ENCODE measurements at places on chromosomes 2 and 18.

DNA sequence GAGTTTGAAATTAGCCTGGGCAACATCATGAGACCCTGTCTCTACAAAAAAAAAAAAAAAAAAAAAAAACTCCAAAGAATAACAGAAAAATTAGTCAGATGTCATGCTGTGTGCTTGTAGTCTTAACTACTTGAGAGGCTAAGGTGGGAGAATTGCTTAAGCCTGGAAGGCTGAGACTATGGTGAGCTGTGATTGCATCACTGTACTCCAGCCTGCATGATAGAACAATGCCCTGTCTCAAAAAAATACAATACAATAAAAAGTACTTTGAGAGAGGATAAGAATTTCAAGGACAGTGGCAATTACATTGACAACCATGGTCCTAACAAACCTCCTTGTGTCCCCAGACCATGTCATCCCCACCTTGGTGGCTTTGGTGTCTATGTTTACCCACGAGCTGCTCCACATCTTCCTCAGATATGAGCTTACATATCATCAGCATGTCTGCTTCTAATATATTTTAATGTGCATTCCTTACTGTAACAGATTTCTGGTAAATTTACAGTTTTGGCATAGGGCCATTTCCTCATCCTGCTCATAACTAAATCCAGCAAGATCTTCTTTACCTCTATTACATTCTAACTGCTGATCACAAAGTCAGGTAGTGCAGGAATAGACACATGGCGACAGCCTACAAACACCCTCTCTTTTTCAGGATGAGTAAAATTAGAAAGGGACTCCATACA lies 437.7 kb upstream of the HNRNPA3 start:
- no peak for DNase-seq

- no peak for DNase-seq
Measured at GRCh38 chr2:20141806-20142205, 83.1 kb downstream of the SDC1 start.

- DNase-seq: no peak
Measured at GRCh38 chr2:147231607-147232006, 613.2 kb upstream of the ACVR2A start.

DNA sequence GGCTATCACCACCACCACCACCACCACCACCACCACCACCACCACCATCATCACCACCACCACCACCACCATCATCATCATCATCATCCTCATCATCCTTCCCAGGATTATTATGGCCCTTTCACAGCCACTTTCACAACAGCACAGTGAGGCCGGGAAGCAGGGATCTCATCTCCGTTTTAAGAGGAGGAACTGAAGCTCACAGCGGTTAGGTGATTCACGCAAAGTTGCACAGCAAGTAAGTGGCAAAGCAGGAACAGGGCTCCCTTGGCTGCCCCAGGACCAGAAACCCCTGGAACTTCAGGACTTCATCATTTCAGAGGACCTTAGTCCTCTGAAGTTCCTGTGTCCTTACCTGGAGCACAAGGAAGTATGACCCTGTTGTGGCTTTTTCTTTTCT lies 26.8 kb downstream of the MRPL35 start:
- no peak for DNase-seq

DNA sequence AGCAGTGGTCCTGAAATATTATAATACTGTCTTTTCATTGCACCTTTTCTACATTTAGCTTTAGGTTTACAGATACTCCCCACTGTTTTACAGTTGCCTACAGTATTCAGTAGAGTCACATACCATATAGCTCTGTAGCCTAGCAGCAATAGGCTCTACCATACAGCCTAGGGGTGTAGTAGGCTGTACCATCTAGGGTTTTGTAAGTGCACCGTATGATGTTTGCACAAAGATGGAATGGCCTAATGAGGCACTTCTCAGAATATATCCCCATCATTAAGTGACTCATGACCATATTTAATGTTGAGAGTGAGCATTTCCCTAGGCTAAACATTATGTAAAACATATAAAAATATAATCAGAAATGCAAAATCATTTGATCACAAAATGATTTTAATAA lies 511.3 kb upstream of the RAB12 start:
- DNase-seq: no peak

DNA sequence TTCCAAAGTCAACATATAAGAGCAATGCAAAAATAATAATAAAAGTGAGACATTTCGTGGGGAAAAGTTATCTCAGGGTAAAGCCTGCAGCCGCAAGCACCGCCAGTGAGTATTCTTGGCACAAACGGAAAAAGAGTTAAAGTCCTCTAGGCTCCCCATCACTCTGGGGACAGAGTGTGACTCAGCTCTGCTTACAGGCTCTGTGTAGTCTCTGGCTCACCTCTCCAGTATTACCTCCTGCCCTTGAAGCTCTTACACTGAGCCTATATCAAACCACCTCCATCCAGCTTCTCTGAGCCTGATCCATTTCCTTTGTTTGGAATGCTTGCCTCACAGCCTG lies 55.5 kb downstream of the MTHFD2 start:
- no peak for DNase-seq

GRCh38 chr2:212532585-212532984 lies 6.0 kb downstream of the ERBB4 start:
- DNase-seq: no peak

- no peak for DNase-seq
Measured at GRCh38 chr18:42756214-42756613, 359.3 kb downstream of the RIT2 start.

GRCh38 chr2:183604065-183604464 lies 479.8 kb downstream of the NUP35 start:
- DNase-seq: no peak

DNA sequence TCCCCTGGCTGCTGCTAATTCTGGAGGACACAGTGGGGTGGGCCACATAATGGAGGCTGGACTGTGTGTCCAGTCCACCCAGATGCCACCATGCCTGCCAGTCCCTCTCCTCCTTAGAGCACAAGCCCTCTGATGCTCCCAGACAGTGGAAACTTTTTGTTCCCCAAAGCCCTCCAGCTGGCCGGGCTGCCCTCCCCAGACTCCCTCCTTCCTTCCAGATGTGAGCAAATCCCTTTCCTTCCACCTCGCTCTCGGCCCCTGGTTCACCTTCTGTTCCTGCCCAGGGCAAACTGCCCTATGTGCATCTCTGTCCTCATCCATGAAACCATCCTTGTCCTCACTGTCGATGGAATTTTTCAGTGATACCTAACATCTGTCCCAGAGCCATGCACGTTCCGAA lies 33.9 kb downstream of the LRRFIP1 start:
- DNase-seq: no peak

- no peak for DNase-seq
Measured at GRCh38 chr2:146561996-146562395, 1282.8 kb upstream of the ACVR2A start.

GRCh38 chr2:126894082-126894481 lies 4.6 kb upstream of the TEX51 start:
- no peak for DNase-seq

DNA sequence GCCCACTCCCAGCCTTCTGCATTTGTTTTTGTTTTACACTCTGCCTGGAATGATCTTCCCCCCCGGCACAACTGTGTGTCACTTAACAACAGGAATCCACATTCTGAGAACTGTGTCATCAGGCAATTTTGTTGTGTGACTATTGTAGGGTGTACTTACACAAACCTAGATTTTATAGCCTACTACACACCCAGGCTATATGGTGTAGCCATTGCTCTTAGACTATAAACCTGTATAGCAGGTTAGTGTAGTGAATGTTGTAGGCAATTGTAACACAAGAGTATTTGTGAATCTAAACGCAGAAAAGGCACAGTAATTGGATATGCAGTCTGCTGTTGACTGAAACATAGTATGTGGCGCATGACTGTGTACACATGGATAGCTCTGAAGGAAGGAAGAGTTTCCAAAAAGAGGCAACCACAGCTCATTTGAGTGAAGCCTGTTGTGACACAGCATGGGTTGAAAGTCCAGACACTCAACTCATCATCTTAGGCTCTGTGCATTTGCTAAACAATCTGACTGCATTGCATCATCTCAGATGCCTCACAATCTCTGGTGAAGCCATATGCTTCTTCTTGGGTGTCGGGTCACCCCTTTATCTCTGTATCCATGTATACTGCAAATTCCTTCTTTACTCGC lies 506.6 kb upstream of the SPHKAP start:
- no peak for DNase-seq

DNA sequence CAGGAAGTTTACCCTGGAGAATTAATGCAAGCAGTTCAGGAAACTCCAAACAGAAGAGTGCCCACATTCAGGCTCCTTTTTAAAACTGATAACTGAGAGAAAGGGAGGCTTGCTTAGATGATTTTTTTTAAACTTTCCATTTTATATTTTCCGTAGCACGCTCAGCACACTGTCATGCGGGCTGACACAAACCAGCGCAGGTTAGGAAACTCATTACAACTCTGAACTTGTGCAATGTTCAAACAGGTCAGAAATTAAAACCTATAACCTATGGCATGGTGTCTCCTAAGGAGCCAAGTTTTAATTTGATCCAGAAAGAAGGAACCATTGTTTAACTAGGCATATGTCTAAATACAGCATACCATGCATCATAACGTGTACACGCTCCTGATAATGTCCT lies 117.7 kb upstream of the SMIM21 start:
- no peak for DNase-seq

- peak; percentile 9 for DNase-seq
Measured at GRCh38 chr18:62881509-62882016, 166.2 kb downstream of the PHLPP1 start.

- no peak for DNase-seq
Measured at GRCh38 chr2:138018866-138019688, 54.8 kb downstream of the HNMT start.

DNA sequence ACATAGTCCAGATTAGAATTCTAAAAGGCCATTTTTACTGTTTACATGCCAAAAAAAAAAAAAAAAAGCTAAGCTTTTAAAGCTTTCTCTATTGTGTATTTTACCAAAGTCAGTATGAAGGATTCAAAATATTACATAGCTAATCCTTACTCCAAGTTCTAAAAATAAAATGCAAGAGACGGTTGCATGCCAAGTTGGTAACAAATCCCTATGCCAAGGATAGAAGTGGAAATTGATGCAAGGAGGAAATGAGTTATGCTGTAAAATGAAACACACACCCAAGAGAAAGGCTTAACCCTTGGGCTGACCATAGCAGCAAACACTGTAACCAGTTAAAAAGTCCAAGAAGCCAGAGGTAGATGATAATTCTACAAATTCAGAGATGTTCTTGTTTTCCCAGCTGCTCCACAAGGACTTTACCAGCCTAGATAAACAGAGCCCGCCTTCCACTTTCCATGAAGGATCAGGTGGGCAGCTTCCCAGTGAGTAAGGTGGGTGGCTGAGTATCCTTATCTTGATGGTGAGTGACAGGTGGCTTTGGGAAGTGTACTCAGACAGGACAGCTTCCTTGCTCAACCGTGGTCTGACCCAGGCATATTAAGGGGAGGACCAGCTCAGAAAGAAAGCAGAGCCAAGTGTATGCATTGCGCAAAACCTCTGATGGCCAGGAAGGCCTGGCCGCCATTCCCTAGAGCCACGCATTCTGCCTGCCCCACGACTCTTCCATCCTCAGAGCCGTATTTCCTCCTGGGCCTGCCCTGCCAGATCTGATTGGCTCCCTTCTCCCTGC lies 34.4 kb downstream of the ATP8B1 start:
- no peak for DNase-seq

- DNase-seq: no peak
Measured at GRCh38 chr2:29751390-29751789, 170.0 kb downstream of the ALK start.

DNA sequence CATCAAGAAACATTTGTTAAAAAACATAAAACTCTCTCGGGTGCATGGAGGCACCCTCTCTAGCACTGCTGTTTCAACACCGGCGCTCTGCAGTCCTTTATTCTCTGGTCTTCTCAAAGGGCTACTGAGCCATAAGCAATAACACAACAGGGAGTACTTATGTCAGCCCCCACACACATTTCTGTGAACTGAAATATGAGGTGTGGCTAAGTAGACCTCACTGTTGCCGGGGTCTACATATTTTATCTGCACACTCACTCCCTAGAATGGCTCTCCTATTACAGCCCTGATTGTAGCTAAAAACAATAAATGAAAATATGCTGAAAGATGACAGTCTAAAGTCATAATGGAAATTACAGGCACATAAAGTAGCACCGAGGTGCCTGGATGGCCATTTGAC lies 235.1 kb downstream of the GRB14 start:
- DNase-seq: no peak

DNA sequence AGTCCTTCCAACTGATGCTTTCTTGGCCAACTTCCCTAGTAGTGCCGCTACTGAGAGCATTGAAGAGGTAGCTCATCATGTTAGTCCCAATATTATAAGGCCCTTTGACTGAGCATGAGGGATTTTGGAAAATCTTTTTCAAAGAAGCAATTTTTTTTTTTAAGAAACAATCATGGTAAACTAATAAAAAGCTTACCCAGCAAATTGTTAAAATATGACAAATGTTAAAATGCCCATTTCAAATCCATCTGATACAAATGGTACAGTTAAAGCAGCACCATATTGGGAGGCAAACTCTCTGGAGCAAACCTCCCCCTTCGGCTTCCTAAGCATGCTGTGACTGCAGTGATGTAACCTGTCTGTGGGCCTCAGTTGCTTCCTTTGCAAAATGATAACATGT lies 135.6 kb downstream of the RTN4 start:
- no peak for DNase-seq

- DNase-seq: no peak
Measured at GRCh38 chr18:12851716-12852115, 32.3 kb downstream of the PTPN2 start.

DNA sequence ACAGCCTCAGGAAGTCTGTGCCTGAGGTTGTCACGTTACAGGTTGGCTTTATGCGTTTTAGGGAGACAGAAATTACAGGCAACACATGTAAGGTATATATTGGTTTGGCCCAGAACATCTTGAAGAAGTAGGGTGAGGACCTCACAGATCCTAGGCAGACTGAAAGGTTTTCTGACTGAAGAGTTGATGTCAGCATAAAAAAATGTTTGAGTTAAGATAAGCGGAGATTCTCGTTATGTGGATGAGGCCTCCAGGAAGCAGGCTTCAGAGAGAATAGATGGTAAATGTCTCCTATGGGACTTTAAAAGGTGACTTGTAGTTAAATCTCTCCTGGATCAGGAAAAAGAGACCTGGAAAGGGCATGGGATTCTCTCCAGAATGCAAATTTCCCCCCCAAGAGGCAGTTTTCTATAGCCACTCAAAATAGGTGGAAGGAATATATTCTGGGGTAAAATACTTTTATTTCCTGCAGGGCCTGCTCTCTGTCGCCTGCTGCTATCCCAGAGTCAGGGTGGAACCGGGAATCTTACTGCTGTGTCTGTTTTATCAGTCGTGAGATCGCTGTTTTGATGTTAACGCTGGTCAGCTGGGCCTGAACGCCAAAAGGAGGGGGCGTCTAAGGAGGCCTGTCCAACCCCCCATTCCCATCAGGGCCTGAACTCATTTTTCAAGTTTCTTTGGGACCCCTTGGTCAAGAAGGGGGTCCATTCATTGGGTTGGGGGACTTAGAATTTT lies 171.1 kb downstream of the HDAC4 start:
- no peak for DNase-seq

DNA sequence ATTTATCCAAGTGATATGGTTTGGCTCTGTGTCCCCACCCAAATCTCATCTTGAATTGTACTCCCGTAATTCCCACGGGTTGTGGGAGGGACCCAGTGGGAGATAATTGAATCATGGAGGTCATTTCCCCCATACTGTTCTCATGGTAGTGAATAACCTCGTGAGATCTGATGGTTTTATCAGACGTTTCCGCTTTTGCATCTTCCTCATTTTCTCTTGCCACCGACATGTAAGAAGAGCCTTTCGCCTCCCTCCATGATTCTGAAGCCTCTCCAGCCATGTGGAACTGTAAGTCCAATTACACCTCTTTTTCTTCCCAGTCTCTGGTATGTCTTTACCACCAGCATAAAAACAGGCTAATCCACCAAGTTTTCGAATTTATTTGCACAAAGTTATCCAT lies 20.3 kb upstream of the CHST10 start:
- DNase-seq: no peak

All from heart right ventricle (tissue), 16 donors.